CD4-positive, alpha-beta T cell treated with Interleukin-4 for 4 hours (primary cell): ENCODE measurements at places on chromosomes 7 and 10.

DNA sequence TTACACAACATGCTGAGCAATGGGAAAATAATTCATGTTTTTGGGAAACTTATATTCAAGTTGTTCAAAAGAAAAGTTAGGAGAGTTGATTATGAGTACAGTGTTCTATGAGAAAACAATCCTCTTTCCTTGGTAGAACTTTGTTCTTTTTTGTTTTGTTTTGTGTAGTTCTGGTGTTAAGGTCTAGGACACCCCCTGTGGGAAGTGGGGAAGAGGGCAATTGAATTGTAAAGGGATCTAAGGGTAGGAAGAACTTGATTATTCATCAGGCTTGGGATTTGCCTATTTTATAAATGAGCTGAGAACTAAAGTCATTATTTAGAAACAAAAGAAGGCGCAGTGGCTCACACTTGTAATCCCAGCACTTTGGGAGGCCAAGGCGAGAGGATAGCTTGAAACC, 25.9 kb upstream of the CDK13 start:
- DNase-seq: no peak

GRCh38 chr7:3107228-3107763, 63.6 kb upstream of the CARD11 start:
- DNase-seq: no peak

- DNase-seq: no peak
Measured at GRCh38 chr7:123131140-123131539, 68.6 kb downstream of the SLC13A1 start.

DNA sequence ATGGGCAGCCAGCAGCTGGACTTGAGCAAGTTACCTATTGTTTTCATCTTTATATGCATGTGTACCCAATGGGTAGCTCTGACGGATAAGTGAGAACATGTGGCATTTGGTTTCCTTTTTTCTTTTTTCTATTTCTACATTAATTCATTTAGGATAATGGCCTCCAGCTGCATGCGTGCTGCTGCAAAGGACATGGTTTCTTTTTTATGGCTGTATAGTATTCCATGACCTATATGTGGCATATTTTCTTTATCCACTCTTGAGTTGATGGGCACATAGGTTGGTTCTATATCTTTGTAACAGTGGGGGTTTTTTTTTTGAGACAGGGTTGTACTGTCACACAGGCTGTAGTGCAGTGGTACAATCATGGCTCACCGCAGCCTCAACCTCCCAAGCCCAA, 37.4 kb downstream of the ASZ1 start:
- no peak for DNase-seq

DNA sequence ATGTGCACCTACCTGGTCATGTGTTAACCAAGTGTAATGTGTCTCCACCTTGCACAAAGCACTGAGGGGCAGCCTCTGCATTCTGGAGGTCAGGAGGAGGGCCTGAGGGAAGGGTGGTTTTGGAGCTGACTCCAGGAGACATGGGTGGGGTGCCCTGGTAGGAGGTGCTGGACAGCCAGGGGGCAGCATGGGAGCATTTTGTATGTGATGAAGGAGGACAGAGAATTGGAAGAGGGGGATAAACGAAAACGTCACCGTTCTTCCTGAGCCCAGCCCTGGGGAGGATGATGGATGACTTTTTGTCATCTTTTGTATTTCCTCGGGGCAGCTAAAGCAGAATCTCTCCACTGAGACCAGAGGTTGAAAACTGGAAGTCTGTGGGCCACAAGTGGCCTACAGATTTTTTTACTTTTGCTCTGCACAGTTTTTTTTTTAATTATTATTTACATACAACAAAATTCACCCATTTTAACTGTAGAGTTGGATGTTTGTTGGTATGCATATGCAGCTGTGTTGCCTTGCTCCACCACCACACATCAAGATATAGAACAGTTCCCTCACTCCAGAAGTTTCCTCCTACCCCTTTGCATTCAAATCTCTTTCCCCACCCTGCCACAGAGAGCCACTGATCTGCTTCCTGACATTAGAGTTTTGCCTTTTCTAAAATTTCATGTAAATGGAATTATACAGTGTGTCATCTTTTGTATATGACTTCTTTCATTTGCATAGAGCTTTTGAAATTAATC, 242.5 kb downstream of the VTI1A start:
- DNase-seq: no peak

DNA sequence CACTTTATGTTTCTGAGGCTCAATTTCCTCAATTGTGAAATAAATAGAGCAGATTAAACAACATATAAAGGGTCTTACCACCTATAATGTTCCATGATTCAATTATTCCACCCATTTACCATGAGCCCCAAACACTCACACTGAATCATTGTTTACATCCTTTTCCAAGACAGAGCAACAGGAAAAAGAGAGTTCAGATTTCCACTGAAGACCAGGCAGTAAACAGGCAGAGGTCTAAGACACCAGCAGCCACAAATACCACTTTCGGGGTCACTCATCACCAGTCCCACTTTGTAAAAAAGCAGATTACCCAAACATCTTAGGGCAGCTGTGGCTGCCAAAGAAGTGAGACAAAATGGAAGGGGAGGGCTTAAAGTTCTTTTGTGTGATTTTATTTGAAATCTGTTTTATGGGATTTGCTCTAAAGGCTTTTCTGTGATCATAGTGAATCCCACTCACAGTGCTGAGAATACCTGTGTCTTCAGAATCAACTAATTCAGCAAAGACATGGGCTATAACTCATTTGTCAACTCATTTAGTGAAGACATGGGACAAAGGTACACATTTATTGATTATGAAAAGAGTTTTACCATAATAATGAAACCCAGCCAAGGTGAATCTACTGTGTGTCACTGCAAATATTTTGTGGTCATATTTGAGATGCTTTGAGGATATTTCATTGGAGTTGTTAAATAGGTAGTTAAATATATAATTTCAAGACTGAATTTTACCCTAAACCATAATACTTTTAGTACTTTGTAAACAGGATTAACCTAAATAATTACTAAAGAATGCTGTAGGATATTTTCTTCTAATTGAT, 24.8 kb upstream of the DLD start:
- DNase-seq: peak; percentile 15

DNA sequence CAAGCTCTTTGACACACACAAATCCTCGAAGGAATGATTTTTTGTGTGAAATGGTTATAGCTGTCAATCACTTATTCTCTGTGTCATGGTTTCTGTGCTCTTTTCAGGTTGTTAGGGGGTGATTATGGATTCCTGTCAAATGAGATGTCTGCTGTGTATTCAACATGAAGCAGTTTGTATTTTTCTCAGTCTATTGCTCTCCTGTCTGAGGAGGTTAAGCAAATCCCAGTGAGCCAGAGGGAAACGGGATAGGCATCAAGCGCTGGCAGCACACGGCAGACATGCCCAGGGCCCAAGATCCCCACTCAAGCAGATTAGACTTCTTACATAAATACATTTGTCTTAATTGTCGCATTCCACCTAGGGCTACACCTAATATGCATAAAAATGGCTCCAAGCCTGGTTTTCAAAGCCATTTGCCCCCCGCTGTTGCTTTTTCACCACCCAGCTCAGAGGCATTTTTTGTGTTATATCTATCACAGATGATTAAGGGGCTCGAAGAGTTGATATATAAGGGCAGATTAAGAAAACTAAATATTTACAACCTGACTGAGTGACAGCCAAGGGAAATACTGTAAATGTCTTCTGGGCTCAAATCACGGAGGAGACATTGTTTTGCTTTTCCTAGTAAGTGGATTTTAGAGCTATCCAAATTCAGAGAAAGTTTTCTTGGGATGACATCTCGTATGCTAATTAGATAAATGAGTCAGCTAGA, 192.7 kb upstream of the LRGUK start:
- no peak for DNase-seq

DNA sequence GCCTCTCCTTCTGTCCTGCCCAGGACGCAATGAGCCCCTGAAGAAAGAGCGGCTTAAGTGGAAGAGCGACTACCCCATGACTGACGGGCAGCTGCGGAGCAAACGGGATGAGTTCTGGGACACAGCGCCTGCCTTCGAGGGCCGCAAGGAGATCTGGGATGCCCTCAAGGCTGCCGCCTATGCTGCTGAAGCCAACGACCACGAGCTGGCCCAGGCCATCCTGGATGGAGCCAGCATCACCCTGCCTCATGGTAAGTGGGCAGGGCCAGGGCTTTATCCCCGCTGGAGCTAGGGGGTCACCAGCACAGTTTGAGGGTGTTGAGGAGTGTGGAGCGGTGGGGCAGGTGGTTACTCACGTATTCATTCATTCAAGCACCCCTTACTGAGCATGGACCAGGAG, 4.7 kb upstream of the ANKRD2 start:
- no peak for DNase-seq

GRCh38 chr10:110022716-110023504, 15.1 kb downstream of the ADD3 start:
- DNase-seq: no peak

DNA sequence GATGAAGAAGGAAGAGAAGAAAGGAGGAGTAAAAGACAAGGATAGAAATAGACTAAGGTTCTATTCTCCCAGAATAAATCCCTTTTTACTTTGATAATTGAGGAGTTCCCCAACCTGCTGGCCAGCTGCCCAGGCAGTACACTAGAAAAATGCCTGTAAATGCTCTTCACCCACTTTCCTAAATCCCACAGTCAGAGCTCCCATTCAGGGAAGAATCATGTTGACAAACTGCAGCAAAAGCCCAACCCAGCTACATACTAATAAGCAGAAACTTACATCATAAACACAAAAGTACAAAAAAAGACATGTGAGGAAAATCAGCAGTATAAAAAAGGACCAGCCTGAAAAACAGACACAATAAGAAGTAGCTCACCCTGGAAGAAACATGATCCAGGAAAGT, 15.8 kb upstream of the KDM7A start:
- no peak for DNase-seq

GRCh38 chr10:49579621-49580020, 30.5 kb upstream of the SLC18A3 start:
- DNase-seq: no peak

GRCh38 chr7:1677206-1678080, 7.4 kb downstream of the ELFN1 start:
- DNase-seq: no peak

DNA sequence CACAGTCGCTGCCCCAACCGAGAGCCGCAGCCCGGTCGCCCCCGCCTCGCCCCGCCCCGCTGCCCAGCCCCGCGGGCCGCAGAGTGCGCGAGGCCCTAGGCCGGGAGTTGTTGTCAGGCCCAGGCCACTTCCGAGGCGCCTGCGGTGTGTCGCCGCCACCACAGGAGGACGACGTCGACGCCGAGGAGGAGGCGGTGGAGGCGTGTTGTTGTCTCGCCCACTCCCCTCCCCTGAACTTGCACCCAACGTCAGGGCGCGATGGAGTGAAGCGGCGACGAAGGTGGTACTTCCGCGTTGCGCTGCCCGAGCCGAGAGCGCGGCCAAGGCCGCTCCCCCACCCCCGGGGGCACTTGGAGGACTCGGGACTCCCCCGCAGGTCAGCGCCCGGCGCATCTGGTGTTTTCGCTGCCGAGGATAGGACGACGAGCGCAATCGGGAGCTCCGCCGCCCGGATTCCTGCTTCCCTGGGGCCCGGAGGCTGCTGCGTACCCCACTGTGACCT, at the start of gene CDK13:
CDK13 (plus strand) TSS at position 286 of the 502 bp plus-strand sequence. CDS start 386 bp downstream, outside the sequence.
- peak; percentile 93 for DNase-seq

DNA sequence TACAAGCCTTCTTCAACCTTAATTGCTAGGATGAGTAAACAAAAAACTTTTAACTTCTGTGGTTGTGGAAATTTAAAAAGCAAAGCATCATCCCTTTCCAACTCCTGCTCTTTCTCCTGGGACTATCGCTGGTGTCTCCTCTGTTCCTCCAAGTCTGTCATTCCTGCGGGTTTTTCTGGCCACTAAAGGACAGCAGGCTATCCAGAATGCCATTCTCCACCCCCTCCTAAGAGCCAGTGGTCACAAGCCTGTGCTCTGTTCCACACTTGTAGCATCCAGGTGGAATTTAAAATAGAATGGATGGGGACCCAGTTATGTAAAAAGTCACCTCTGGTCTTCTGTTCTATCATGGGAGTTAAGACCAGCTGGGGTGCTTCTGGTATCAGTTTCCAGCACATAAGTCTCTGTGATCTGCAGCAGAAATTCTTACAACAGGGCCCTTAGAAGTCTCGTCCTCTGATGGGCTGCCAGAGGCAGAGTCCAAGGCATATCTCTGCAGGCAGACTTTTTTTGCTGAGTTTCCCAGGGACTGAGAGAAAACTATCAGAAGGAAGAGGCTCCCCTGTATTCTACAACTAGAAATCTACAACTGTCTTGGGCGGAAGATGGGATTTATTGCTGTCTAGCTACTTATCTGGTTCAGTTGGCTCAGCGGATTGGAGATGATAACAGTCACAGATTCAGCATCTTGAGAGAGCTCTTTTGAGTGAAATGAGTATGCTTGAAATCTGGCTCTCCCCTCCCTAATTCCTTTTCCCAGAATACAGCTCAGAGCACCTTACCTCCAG, 5.1 kb upstream of the WNT16 start:
- DNase-seq: no peak
